CD4-positive, alpha-beta T cell treated with Interleukin-15 for 1 hour (primary cell): ENCODE measurements at places on chromosomes 13 and 19.

- DNase-seq, result no peak
Observed at GRCh38 chr13:39552246-39552645, 50.7 kb downstream of the LHFPL6 start.

DNA sequence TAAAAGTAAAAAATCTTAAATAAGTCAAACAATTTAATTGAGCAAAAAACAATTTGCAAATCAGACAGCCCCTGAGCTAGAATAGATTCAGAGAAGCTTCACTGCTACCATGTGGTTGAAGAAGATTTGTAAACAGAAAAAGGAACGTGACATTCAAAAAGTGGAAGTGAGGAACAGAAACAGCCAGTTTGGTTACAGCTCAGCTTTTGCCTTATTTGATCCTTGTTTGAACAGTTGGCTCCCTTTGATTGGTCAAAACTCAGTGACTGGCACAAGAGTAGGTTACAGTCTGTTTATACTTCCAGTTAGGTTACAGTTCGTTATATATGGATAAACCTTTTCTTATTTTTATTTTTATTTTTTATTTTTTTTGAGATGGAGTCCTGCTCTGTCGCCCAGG lies 5.8 kb downstream of the ZNF221 start:
- DNase-seq, result no peak

- DNase-seq, result peak; percentile 63
Observed at GRCh38 chr19:43465468-43466120, at the start of gene LYPD3. Gene LYPD3 (minus strand): TSS chr19:43465608. CDS start chr19:43465571, 37 bp downstream.

- DNase-seq, result peak; percentile 73
Observed at GRCh38 chr19:8571006-8571411, 6.2 kb downstream of the MYO1F start.

GRCh38 chr13:20847296-20847695 lies 55.2 kb downstream of the XPO4 start:
- DNase-seq, result no peak

DNA sequence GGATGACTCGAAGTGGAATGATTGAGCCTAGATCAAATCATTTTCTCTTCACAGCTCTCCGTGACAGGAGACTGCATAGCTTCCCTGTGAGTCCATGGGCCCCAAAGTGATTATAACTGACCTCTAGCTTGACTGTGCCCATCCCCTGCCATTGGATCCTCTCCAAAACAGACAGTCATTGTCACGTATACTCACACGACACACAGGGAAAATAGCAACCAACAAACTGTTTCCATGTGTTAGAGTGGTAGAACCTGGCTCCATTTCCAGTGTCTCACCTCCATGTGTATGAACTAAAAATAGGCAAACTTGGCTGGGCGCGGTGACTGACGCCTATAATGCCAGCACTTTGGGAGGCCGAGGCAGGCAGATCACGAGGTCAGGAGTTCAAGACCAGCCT lies 48.8 kb upstream of the NPAS1 start:
- DNase-seq, result no peak

GRCh38 chr13:26457212-26457611 lies 100.3 kb upstream of the WASF3 start:
- DNase-seq, result no peak

GRCh38 chr13:112431734-112432133 lies 55.6 kb downstream of the SPACA7 start:
- no peak for DNase-seq

DNA sequence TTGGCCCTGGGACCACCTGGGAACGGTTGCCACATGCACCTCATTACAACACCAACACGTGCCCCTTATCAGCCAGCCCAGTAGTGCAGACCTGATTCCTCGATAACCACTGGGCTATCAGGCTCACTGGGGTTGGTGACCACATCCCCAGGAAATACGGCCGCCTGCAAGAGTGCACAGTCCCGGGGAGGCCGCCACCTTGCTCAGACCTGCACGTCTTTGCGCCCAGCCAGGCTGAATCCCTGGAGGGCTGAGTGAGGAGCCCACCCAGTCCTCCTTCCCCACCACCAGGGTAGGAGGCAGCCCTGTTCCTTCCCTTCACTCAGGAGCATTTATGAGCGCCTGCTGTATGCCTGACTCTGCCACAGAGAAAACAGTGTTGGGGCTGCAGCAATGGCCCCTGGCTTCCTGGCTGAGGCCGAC lies 67.8 kb downstream of the CEBPG start:
- DNase-seq, result peak; percentile 16

GRCh38 chr19:52492201-52492993 lies 35.1 kb upstream of the ZNF808 start:
- DNase-seq, result no peak

- no peak for DNase-seq
Observed at GRCh38 chr19:6274756-6275155, 5.0 kb downstream of the MLLT1 start.

DNA sequence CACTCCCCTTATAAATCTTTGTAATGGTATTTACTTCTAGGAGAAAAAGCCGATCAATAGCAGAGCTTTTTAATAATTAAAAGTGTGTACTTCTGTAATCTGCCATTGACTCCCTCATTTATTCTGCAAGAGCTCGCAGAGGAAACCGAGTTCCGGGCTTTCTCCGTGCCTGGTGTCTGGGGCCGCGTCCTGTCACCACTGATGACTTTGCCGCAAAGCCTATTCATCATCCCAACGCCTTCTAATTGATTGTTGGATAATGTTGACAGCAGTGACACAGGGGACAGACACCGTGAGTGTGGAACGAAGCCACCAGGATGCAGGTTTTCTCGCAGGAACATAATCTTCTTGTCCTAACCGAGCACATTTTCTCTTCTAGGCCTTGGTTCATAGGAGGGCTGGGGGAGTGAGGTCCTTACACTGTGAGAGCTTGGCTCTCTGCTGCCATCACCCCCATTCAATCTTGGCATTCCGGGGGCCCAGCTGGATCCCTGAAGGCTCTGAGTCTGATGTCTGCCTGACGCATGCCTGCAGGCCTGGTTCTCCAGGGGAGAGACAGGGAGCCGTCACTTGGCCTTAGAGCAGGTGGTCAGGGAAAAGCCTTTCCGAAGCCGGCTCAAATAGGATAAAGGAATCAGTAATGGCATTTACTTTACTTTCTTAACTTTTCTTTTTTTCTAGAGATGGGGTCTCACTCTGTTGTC lies 110.3 kb downstream of the KDM4B start:
- no peak for DNase-seq

DNA sequence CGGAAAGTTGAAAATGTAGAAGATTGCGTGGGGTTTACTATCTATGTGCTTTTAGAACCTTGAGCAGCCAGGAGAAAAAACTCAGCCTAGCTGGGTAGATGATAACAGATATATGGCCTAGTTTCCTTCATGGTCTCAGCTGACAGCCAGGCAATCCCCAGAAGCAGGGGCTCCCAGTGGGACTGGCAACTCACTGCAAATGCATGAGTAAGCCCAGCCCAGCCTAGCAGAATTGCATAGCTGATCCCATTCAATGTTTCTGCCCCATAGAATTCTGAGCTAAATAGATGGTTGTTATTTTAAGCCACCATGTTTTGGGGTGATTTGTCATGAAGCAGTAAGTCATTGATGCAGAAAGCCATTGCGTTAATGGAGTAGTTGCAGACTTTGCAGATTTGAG lies 108.5 kb downstream of the ERCC5 start:
- no peak for DNase-seq

GRCh38 chr13:32261567-32261966 lies 53.6 kb downstream of the ZAR1L start:
- no peak for DNase-seq

DNA sequence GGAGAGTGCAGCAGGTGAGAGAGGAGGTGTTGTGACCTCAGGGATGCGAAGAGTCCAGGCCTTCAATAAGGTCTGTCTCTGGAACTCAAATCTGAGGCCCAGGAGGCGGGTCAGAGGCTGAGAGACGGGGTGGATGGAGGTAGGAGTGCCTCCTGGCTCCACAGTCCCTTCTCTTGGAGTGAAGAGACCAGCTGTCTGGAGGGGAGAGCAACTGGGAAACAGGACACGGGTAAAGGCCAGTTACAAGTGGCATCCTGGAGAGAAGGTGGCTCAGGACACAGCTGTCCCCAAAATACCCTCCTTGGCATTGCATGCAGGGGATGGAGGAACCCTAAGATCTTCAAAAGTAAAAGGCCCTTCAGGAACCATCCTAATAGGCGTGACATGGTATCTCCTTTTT lies 19.2 kb downstream of the PDE4A start:
- DNase-seq, result no peak

GRCh38 chr19:8665468-8666213 lies 33.0 kb downstream of the ACTL9 start:
- no peak for DNase-seq

DNA sequence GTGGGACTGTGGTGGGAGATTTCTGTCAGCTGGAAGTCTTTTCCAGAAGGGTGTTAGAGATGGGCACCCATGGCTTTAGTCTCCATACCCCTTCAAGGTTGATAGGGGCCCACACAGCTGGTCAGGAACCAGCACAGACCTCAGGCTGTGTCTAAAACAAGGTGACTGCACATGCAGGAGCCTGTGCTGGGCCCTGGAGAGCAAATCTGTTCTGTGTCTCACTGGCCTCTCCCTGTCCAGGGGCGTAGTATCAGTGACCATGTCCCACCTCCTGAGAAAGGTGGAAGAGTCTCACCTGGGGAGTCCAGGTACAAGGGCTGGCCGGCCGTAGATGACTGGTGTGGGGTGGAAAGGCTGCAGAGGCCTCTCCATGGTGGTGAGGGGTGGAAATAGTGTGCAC lies 19.4 kb downstream of the ZNF175 start:
- no peak for DNase-seq
